ENCODE measurements at places on chromosomes 13 and 19.

GRCh38 chr13:39840201-39840600, 184.7 kb downstream of the COG6 start:
- no peak for DNase-seq

GRCh38 chr19:4497770-4498389, 20.4 kb downstream of the PLIN4 start:
- DNase-seq = no peak

GRCh38 chr13:98913741-98914140, 64.1 kb downstream of the DOCK9 start:
- no peak for DNase-seq

GRCh38 chr13:112651311-112651710, 38.5 kb upstream of the ATP11A start:
- no peak for DNase-seq

DNA sequence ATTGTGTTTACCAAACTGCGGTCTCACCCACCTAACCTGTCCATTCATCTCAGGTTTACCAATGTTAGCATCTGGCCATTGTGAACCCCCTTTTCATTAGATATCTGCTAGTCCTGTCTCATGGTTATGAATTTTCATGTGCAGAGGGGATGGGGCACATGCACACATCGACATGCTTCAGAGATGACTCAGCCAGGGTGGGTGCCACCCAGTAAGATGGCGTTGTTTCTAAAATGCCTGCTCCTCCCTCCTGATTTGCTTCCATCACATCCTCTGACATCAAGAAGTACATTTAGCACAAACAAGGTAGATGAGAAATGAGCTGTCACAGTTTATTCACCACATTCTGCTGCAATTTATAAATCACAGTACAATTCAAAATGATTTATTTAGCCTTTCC, 51.3 kb downstream of the GPALPP1 start:
- no peak for DNase-seq

DNA sequence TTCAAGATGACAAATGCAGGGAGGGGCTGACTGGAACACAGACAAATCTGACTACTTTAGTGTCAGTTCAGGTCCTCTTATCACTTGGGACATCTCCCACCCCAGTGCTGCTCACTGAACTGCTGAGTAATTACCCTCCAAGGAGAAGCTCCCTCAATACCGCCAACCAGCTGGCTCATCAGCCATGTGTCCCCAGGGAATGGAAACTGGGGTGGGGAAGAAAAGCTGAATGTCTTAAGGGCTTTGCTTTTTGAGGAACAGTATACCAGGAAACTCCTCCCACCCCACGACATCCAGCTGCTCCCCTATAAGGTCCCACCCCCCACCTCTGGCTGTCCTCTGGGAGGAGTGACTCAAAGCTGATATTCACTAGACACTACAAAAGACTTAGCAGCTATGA, 2.0 kb downstream of the ZNF823 start:
- no peak for DNase-seq

GRCh38 chr13:99421758-99422585, 79.3 kb upstream of the TM9SF2 start:
- no peak for DNase-seq

GRCh38 chr13:98541191-98541590, 35.7 kb downstream of the STK24 start:
- DNase-seq = no peak

Data from NCI-H460 (cell line).